ENCODE measurements at places on chromosomes 4 and X. TPM values are rescaled to one million over a fixed set of nuclear protein-coding genes. Genes with fewer than 3 reads are reported as not detected.

DNA sequence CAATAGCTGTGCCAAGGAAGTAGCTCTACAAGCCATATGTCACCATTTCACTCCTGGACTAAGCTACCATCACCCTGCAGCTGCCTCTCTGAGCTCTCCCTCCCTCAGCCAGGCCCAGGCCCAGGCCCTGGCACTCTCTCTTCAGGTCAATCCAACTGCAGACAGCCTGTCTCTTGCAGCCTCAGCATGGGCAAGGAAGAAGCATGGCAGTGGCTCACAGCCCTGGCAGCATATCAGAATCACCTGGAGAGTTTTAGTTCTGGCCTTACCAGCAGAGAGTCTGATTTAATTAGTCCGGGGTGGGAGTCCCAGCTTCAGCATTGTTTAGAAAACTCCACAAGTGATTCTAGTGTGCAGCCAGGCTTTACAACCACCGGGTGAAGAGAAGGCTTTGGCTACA is 31.5 kb downstream of the NALF2 start:
- no peak for DNase-seq

- no peak for DNase-seq
Measured at GRCh38 chrX:153824348-153824747, 6.0 kb downstream of the PDZD4 start.

DNA sequence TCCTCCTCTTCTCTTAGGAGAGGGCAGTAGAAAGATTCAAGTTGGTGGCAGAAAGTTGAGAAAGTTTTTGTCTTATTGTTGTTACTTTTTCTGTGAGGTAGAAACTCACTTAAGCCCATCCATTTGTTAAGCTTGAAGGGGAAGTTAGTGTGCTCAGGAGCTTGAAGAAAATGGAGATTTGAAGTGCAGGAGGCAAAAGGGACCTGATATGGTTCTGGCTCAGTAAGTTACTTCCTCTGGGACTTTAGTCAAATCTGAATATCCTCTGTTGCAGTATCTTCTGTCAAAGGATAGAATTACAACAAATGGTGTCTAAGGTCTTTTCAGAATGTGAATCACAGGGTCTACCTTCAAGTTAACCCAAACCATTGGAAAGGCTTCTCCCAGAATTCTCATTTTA is 46.2 kb downstream of the CXCL13 start:
- no peak for DNase-seq

GRCh38 chr4:26294904-26295303 is 25.9 kb upstream of the RBPJ start:
- DNase-seq: no peak

DNA sequence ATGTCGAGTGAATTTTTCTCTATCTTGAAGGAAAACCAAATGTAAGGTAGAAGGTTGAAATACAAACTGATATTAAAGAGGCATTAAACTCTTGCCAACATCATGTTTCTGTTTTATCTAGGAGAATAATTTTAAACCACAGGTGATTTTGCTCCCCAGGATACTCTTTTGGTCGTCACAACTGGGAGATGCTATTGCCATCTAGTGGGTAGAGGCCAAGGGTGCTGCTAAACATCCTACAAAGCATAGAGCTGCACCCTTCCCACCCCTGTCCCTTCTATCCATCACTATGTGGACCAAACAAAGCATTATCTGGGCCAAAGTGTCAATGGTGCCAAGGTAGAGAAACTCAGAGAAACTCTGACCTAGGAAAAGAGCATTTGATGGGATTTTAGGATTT is 154.6 kb upstream of the MAGEB2 start:
- DNase-seq: no peak

GRCh38 chrX:17644001-17644400 is 93.3 kb upstream of the SCML1 start:
- DNase-seq: no peak

DNA sequence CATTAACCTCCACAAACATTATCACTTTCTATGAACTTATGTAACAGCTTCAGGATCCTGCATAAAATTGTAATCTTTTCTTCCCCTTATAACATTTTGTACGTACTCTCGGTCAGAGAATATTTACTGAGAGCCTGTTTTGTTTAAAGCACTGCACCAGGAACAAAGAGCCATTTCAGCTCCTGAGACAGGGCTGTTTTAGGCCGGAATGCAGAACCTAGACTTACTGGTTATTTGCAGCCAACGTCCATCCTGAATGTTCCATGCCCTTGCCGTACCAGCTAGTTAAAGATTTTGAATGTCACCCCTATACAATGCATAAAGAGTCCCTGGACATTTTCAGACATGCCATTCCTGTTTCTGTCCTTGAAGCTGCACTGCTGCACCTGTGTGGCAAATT is 248.8 kb downstream of the PCDH7 start:
- no peak for DNase-seq

DNA sequence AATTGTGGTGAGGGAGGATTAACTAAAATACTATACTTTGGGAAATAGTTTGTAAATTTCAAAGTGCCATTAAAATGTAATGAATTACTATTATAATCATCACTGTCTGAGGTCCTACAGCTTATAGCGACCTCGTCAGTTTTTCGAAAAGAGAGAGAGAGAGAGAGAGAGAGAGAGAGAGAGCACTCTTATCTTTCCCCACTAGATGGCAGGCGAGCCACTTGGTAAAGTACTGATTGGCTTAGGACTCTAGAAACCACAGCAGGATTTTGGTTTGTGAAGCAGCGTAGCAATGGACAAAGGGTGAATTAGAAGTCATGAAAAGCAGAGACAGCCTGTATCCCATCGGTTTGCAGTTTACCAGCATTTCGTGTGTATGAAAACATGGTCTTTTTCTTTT is 52.5 kb downstream of the LINC00632 start:
- DNase-seq: no peak

GRCh38 chr4:41661442-41662076 is 87.0 kb downstream of the PHOX2B start:
- no peak for DNase-seq

GRCh38 chr4:109232681-109233080 is 69.8 kb downstream of the COL25A1 start:
- no peak for DNase-seq

DNA sequence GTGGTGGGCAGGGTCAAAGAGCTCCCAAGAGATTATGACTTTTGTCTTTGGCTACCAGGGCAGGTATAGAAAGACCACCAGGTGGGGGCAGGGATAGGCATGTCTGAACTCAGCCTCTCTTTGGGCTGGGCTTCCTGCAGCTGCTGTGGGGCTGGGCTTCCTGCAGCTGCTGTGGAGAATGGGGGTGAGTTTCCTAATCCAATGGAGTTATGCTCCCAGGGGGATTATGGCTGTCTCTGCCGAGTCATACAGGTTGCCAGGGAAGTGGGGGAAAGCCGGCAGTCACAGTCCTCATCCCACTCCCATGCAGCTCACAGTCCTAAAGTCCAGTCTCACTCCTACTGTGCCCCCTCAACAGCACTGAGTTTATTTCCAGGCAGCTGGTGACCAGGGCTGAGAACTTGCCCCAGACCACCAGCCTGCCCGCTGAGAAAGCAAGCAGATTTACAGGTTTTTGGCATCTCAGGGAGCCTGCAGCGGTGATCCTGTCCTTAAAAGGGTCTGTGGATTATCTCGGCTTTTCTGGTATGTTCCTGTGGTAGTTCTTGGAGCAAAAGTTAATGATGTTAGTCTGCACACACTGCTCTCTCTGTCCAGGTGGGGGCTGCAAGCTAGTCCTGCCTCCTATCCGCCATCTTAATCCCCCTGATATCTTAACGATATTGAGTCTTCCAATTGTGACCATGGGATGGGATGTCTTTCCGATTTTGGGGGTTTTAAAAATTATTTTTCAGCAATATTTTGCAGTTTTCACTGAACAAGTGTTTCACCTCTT is 133.4 kb downstream of the RTL9 start:
- no peak for DNase-seq

DNA sequence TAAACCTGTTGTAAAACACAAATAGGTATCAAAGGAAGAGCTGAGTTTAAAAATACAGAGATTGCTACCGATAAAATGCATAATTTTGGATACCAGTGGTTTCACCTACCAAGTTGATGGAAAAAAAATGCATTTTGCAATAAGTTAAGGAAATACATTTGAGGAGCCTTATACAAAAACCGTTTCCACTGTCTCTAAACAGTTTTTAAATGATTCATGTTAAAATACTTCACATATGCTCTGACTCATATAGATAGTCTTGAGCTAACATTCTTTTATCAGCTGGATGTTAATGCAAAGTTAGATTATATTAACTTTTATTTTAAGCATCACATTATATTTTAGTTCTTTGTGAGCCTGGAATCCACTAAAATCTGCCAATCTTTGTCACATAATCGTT is 50.6 kb upstream of the ANKRD17 start:
- DNase-seq: no peak

GRCh38 chr4:130820448-130820847 is 1724.5 kb downstream of the C4orf33 start:
- no peak for DNase-seq

GRCh38 chr4:132065940-132066495 is 1083.1 kb upstream of the PCDH10 start:
- DNase-seq: no peak

DNA sequence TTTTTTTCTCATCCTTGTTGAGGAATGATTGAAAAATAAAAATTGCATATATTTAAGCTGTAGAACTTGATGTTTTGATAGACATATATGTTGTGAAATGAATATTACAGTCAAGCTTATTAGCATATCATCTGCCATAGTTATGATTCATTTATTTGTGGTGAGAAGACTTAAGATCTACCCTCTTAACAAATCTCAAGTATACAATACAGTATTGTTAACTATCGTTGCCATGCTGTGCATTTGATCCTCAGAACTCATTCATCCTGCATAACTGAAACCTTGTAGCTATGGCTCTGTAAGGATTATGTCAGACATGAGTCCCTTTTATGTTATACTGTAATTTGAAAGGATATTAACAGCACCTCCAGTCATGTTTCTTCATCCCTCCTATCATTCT is 2045.3 kb downstream of the ARAP2 start:
- no peak for DNase-seq

GRCh38 chrX:10518073-10518472 is 102.3 kb downstream of the MID1 start:
- DNase-seq: no peak

DNA sequence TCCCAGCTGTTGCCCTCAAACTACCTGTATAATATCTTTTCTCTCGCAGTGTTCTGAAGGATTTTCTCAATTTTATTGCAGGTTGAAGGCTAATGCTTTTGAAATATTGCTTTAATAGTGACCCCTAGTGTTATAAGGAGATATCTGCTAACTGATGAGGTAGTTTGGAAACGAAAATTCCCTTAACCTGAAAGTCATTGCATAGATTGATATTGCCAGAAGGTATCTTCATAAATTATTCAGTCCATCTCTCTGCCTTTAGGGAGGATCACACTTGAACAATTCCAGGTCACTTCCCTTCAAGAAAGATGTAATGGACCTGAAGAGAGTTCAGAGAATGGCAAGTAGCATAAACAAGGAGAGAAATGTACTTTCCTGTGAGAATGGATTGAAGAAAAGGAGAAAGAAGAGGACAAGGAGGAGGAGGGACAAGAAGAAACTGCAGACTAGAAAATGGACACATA is 44.1 kb downstream of the TIGD4 start:
- no peak for DNase-seq

- no peak for DNase-seq
Measured at GRCh38 chr4:78939667-78940008, 400 bp upstream of the PAQR3 start.

GRCh38 chr4:121360495-121360894 is 20.3 kb downstream of the QRFPR start:
- DNase-seq: no peak

GRCh38 chr4:48665555-48666186 is 114.4 kb downstream of the FRYL start:
- no peak for DNase-seq

DNA sequence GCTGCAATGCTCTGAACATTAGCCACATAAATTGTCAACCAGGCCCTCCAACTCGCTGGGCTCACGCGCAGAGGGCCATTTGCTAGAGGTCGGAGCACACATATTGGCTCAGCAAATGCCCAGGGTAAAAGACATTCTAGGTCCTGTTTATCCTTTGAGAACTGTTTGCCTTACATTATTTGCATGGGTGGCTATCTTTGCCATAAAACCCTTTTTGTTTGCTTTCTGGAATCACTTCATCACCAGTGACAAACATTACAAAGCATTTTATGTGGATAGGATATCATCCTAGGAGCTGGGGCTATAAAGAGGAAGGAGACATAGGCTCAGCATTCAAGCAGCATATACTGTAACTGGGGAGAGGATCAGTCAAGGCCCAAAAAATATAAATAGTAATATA is 149.2 kb upstream of the RAI2 start:
- no peak for DNase-seq

Gene MAGEC2
- total RNA-seq: not detected

Gene NSG1
- total RNA-seq: 0.90 TPM

Gene FRMD7
- not detected for total RNA-seq

Gene CXCL6
- total RNA-seq: not detected

Gene SOWAHB
- total RNA-seq: not detected

Gene STK26
- 33.2 TPM for total RNA-seq

Gene TAPT1
- 43.0 TPM for total RNA-seq

Gene RHOXF1
- total RNA-seq: 0.56 TPM

Gene SEL1L3
- 50.1 TPM for total RNA-seq

Gene MAOB
- not detected for total RNA-seq

Gene DRP2
- total RNA-seq: not detected

Gene C4orf50
- 0.08 TPM for total RNA-seq

Gene MGST2
- 1.7 TPM for total RNA-seq
